ENCODE measurements at places on chromosomes 1 and 21. TPM values are rescaled to one million over a fixed set of nuclear protein-coding genes. Genes with fewer than 3 reads are reported as not detected.

- H3K27ac ChIP-seq, result no peak overlapping the region
- peaks cover 81% of the 10 kb centered on the region for H3K27me3 ChIP-seq
- no peak overlapping the region for H3K4me3 ChIP-seq
- H3K4me1 ChIP-seq, result peaks cover 5% of the 10 kb centered on the region
- no peak for DNase-seq
These were observed 6.2 kb downstream of the TNNT2 start for GRCh38 chr1:201371276-201371675.

GRCh38 chr1:33410091-33410701, 20.7 kb downstream of the PHC2 start:
- peaks cover 31% of the 10 kb centered on the region for H3K36me3 ChIP-seq
- peak; percentile 30 for DNase-seq
- no peak overlapping the region for H3K4me3 ChIP-seq

DNA sequence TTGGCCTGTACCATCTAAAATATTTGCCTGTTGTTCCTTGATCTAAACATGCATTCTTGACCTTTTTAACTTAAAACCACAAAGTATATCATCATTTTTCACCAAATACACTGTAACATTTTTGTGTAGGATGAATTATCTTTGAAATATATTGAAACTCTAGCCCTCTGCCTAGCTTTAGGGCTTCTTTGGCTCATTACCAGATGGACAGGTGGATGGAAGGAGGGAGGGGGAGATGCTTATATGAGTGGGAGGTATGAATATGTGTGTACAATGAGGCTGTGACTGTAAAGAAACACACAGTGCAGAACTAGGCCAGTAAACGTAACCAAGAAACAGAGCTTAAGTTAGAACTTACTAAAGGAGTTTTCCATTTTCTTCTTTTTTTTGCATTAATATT, 118.5 kb downstream of the ESRRG start:
- no peaks in the 10 kb centered on the region for H3K27me3 ChIP-seq
- no peaks in the 10 kb centered on the region for H3K36me3 ChIP-seq
- DNase-seq, result no peak
- peaks cover 28% of the 10 kb centered on the region for H3K4me1 ChIP-seq
- H3K4me3 ChIP-seq, result no peak overlapping the region

DNA sequence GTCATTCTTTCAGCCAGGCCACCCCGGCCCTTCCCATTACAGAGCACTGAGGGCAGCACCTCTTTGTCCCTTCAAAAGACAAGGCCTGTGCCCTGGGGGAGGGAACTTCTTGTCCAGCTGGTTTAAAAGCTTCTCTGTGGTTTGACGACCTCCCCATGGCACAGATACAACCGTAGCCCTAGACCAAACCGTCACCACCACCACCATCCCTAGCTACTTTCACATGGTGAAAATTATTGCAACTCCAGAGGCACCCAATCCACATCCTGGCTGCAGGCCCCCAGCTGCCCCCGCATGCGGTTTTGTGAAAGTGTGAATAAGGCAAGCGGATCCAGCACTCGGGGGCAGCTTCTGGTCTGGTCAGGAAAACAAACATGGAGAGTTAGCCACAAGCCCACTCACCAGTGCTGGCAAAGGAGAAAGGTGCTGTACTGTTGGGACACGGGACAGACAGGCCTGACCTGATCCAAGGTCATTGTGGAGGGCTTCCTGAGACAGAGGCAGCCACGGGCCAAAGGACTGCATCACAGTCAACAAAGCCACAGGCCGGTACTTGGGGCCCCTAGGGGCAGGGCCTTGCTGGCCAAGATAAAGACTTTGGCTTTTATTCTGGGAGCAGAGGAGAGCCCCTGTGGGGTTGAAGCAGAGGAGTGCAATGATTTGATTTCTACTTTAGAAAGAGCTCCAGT, 31.2 kb downstream of the CDCA8 start:
- no peaks in the 10 kb centered on the region for H3K4me1 ChIP-seq
- no peaks in the 10 kb centered on the region for H3K36me3 ChIP-seq
- DNase-seq, result no peak
- H3K27ac ChIP-seq, result no peak overlapping the region
- H3K27me3 ChIP-seq, result peaks cover 34% of the 10 kb centered on the region

GRCh38 chr1:218957971-218958370, 215.7 kb upstream of the LYPLAL1 start:
- H3K4me1 ChIP-seq, result no peaks in the 10 kb centered on the region
- H3K36me3 ChIP-seq, result no peaks in the 10 kb centered on the region
- H3K4me3 ChIP-seq, result no peak overlapping the region

- H3K27me3 ChIP-seq, result peaks cover 10% of the 10 kb centered on the region
- no peak overlapping the region for H3K27ac ChIP-seq
- H3K4me3 ChIP-seq, result no peak overlapping the region
- no peaks in the 10 kb centered on the region for H3K36me3 ChIP-seq
- no peak for DNase-seq
These were observed 8.0 kb upstream of the TMEM52 start for GRCh38 chr1:1926886-1927660.

DNA sequence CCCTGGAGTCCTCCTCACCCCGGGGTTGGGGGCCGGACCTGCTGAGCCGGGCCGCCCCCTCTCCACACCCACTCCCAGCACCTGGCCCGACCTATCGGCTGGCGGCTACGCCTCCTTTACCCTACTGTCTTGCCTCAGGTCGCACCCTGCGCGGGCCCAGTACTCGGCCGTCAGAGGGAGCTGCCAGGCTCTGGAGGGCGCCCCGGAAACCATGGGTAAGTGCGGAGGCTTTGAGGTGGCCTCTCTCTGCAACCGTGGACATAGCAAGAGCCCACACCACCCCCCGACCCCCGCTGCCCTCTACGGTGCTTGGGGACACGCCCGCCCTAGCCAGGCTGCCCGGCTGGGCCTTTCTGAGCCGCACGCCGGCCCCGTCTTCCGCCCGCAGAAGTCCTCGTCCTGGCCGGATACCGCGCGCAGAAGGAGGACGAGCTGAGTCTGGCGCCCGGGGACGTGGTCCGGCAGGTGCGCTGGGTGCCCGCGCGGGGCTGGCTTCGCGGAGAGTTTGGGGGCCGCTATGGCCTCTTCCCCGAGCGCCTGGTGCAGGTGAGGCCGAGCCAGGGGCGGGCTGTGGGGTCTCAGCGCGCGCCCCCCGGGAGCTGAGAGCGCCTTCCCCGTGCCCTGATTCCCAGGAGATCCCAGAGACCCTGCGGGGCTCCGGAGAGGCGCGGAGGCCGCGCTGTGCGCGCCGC, at the start of gene SH3D21:
Gene SH3D21, plus strand, starts transcription at position 159 of the 692 bp plus-strand sequence. Its CDS starts 53 bp downstream, at position 212.
- peaks cover 30% of the 10 kb centered on the region for H3K4me1 ChIP-seq
- H3K4me3 ChIP-seq, result peak within 1 kb of the TSS; percentile 87
- H3K27ac ChIP-seq, result peak within 1 kb of the TSS; percentile 79
- H3K27me3 ChIP-seq, result peaks cover 6% of the 10 kb centered on the region
- DNase-seq, result peak; percentile 11
- H3K36me3 ChIP-seq, result peaks cover 35% of the 10 kb centered on the region

DNA sequence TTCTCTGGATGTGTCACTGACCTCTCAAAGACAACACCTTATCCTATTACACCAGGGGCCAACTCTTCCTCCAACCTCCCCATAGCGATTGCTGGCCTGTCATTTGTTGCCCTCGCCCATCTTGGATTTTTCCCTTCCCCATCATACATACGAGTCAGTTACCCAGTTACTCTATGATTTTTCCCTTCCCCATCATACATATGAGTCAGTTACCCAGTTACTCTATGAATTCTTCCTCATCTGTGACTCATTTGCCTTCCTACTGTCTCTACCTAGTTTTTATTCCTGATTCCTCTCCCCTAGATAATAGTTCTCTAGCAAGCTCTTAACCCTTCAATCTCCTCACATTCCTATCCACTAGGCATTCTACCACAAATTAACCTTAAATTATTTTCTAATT, 178.8 kb downstream of the NR5A2 start:
- H3K27me3 ChIP-seq, result no peaks in the 10 kb centered on the region
- peaks cover 54% of the 10 kb centered on the region for H3K4me1 ChIP-seq
- peak overlapping the region; percentile 10 for H3K4me3 ChIP-seq
- peak; percentile 87 for DNase-seq
- H3K36me3 ChIP-seq, result peaks cover 5% of the 10 kb centered on the region

GRCh38 chr1:165852871-165853270, 25.5 kb downstream of the UCK2 start:
- no peak overlapping the region for H3K4me3 ChIP-seq
- H3K27me3 ChIP-seq, result no peaks in the 10 kb centered on the region
- DNase-seq, result no peak
- H3K36me3 ChIP-seq, result peaks cover 8% of the 10 kb centered on the region
- H3K4me1 ChIP-seq, result peaks cover 87% of the 10 kb centered on the region

DNA sequence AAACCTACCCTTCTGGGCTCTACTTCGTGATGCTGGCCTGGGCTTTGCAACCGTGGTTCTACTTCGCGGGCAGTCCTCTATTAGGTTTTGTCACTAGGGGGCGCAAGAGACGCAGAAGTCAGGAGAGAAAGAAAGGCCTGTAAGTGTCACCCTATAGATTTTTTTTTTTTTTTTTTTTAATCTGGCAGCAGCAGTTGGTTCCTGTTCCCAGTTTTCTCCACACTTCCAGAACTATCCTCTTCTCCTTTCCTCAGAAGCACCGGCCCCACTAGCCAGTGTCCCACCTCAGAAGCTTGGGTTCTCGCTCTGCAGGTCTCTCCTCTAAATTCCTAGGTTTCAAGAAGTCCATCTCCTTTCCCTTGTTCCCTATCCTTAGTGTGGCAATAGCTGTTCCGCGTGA, 9.1 kb upstream of the LCE2D start:
- peak; percentile 39 for DNase-seq
- H3K4me3 ChIP-seq, result no peak overlapping the region
- H3K4me1 ChIP-seq, result no peaks in the 10 kb centered on the region
- no peak overlapping the region for H3K27ac ChIP-seq

The AADACL3 gene
- not detected for total RNA-seq

The ASCL5 gene
- total RNA-seq, result not detected

The SERPINC1 gene
- total RNA-seq, result not detected

The ABCA4 gene
- total RNA-seq, result 0.05 TPM

The RPS6KA1 gene
- total RNA-seq, result 1.6 TPM

The LRIF1 gene
- 17.9 TPM for total RNA-seq

The SPRR2G gene
- not detected for total RNA-seq
